ENCODE measurements at places on chromosomes 11 and 22.

GRCh38 chr22:22818861-22819855 lies 68.5 kb upstream of the IGLL5 start:
- no peak for DNase-seq

DNA sequence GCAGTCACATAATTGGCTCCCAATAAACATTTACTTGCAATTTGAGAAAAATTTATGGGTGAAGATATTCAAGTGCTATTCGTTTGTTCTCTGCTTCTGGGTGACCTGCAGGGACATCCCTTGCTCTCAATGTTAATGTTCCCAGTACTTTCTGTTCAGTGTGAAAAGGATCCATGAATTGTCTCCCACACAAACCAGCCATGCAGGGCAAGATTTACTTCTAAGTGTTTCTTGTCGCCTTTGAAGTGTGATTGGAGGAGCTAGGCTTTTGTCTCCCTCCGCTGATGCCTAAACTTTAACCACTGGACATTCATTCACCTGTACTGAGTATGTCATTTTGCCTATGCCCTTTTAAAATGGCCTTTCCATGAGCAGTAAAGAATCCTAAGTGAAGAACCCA lies 66.4 kb upstream of the ADA2 start:
- no peak for DNase-seq

DNA sequence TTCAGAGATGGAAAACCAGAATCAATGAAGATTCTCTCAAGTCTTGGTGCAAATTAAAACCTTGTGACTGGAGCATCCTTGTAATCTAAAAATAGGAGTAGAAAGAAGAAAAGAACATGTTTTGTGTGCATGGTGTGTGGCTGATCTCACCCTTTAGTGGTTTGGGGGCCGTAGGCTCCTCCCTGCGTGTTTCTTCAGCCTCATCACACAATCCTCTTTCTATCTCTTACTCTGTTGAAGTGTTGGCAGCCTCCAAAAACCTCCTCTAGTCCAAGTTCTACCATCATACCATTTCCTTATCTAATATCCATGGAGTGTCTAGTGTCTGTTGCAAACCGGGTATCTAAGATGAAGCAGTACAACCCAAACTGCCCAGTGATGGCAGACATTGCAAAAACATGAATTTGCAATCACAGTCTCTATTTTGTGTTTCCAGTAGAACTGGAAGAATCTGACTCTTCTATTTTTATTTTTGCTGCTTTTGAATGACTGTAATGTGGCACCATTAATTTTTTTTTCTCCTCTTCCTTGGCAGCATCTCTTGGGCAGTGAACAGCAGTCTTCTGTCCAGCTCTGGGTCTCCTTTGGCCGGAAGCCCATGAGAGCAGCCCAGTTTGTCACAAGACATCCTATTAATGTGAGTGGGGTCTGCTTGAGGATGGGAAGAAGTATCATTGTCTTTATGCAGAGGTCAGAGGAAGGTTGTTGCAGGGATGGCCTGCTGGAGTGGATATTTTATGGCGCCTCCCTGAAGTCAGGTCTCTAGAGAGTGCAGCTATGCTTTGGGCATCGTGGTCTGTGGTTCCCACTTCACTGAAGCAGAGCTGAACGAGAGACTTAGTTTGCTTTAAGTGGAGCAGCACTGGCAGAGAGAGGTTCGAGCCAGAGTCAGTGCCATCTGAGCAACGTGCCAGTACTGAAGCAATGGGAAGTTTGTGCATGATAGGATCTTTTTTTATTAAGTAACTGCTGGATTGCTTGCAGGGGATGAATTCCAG lies 60.0 kb upstream of the SORL1-AS1 start:
- no peak for DNase-seq

- no peak for DNase-seq
These were observed 46.9 kb upstream of the PICALM start for GRCh38 chr11:86115542-86116385.

DNA sequence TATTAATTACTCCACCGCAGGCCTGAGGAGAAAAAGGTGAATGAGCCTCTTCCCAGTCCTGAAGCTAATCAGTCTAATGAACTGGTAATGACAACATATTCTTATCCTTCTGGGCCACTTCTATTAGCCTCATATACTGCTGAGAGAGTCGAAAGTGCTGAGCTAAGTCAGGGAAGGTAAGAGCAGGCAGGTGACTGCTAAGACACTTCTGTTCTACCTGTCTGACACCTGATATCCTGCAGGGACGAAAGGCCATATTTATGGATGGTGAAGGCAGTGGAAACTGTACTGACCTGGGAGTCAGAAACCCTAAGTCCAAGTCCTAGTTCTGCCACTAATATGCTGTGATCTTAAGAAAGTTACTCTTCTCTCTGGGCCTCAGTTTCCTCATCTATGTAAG lies 3.5 kb downstream of the TBC1D10A start:
- no peak for DNase-seq

DNA sequence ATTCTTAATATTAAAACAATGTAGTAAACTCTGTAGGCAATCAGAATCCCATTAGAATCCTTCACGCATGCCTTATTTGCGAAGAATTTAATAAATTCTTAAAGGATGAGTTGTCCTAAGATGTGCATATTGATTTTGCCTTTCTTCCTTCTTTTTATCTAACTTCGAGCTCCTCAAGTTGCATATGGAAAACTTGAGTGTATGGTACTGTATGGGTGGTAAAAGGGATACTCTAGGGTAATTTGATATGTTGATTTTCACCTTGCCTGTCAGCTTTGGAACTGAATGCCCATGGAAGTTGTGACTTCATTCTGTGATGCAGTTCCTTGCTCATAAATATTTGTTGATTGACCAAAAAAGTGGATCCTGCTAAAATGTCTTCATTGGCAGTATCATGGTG lies 193.8 kb downstream of the DDX10 start:
- no peak for DNase-seq

- no peak for DNase-seq
These were observed 2.1 kb upstream of the DPAGT1 start for GRCh38 chr11:119103793-119104192.

DNA sequence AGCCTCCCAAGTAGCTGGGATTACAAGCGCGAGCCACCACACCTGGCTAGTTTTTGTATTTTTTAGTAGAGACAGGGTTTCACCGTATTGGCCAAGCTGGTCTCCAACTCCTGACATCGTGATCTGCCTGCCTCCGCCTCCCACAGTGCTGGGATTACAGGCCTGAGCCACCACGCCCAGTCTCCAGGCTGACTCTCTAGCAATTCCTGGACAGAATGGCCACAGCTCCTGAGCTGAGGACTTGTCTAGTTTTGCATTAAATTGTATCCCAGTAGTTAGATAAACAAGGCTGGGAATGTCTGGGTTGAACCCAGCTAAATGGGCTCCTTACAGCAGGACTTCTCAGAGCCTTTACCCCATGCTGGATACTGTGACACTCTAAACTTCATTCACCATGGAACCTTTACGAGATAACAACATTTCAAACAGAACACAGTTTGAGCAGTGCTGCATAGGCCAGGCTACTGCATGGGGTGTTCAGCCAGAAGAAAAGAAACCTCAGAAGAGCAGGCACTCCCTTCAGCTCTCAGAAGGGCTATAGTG lies 13.9 kb upstream of the MOGAT2 start:
- no peak for DNase-seq

DNA sequence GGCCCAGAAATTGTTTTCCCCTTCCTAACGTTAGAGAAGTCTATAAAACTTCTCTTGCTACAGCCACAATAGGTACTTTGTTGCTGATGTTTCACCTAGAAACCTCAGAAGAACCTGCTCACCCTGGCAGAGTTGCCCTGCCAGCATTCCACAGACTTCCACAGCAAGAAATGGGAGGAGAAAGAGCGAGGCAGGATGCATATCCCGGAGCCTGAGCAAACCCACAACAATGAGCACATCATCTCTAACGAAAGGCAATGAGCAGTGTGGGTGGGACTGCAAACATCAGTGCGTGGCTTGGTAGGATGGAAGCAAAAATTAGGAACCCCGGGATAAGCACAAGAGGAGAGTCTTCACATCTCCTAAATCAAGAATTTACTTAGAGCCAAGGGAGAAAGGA lies 892.3 kb downstream of the OPCML start:
- DNase-seq, result no peak

DNA sequence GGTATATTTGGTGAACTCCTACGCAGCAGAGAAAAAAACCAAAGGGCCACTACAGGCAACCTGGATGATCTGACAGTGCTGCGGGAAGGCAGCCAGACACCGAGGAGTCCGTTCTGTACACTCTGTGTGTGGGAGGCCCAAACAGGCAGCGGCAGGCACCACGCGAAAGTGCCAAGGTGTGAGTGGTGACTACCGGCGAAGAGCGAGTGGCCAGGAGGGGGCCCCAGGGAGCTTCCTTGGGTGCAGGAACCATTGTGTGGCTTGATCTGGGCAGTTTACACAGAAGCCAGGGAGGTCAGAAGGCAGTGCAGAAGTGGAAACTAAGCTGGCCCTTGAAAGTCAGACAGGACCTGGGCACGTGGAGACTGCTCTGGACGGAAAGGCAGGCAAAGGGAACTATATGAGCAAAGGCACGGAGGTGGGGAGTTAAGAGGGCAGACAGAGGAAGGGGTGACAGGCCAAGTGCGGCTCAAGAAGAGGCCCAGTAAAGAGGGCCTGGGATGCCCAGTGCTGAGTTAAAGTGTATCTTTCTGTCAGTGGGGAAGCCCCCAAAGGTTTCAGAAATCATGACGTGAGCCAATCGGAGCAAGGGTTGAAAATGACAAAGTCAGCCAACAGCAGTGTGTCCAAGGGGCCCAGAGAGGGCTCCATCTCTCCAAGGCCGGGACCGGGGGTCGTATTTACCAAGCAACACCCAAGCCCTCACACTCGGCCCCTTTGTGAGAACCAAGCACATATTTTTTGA lies 10.6 kb downstream of the TMEM184B start:
- no peak for DNase-seq

DNA sequence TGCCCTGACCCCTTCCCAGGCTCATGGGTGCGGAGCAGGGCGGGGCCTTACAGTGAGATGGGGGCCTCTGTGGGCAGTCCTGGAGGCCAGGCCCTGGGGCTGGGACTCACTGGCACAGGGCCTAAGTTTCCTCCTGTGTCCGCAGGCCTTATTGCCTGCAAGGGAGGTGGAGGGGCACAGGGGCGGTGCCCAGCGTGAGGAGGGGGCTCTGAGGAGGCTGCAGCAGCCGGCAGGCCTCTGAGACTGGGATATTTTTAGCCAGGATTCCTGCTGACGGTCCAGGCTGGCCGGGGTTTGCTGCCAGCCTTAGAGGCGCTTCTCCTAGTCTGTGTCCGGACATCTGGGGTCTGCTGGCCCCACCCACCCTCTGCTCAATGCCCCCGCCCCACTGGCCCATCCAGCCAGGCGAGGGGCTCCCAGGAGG lies 5.7 kb upstream of the RTN4R start:
- no peak for DNase-seq

DNA sequence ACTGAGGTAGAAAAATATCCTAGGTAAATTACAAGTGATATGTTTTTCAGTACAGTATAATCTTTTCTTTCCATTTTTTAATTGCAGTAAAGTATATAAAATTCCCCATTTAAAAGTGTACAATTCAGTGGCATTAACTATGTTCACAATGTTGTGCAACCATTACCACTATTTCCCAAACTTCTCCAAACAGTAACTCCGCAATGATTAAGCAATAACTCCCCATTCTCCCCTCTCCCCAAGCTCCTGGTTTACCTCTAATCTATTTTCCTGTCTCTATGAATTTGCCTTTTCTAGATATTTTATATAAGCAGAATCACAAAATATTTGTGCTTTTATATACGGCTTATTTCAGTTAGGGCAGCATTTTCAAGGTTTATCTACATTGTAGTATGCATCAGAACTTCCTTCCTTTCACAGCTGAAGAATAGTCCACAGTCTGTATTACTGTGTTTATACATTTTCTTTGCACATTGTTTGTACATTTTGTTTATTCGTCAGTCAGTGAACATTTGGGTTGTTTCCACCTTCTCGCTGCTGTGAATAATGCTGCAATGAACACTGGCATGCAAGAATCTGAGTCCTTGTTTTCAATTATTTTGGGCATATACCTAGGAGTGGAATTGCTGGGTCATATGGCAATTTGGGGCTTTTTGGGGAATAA lies 110.7 kb downstream of the RPL27A start:
- no peak for DNase-seq

DNA sequence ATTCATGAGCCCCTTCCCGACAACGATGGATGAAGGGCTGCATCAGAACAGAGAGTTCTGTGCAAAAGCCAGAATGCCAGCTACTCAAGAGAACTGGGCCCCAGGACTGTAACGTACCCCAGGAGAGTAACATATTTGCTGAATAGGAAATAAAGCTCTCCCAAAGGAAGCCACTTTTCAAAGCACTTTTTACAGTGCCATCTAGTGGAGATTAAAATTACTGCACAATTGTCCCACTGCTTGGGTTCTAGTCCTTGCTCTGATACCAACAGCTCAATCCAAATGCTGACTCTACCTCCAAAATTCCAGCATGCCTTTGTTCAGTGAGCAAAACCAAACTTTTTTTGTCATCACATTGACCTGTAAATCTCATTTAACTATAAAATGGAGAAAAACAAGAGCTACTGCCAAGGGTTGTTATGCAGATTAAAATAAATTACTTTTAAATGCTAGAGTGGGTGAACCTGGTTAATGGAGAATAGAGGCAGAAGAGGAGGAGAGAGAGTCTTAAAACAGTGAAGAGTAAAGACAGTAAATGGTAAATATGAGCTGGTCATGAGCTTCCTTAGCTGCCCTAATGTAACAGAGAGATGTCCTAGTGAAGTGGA lies 87.6 kb upstream of the FSHB start:
- no peak for DNase-seq

GRCh38 chr22:31271026-31271425 lies 21.3 kb downstream of the PIK3IP1 start:
- DNase-seq, result no peak

- no peak for DNase-seq
These were observed 14.7 kb downstream of the MGAT3 start for GRCh38 chr22:39471381-39472141.

GRCh38 chr11:46364056-46364455 lies 16.8 kb downstream of the DGKZ start:
- no peak for DNase-seq

GRCh38 chr11:85724748-85725465 lies 38.9 kb upstream of the CCDC89 start:
- no peak for DNase-seq

DNA sequence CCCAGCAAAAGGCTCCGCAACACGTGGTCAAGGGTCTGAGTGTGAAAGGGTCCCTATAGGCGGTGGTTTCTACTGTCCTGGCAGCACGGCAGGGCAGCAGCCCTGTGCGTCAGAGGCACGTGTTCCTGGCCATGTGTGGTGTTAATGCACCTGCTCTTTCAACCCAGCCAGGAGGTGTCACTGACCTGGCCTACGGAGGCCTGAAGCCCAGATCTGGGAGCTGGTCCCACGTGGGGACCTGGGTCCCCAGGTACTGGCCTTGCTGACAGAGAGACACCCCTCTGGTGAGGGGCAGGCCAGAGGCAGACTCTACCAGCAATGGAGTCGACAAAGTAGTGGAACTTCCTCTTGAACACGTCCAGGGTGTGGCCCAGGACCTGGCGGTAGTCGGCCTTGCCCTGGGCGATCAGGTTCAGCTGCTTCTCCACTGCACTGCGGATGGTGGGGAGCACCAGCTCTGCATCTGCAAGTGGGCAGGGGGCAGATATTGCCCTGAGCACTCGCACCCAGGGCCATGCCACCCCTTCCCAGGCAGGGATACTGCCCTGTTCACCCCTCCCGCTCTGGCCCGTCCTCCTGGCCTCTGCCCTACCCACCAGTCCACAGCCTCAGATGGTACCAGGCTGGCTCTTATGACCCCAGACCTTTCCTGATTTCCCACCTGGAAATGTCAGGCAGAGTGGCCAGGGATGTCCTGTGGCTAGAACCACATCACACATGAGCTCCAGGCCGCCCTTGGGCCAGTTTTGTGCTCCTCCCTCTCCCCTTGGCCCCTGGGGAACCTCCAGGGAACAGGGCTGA lies 6.8 kb upstream of the PPM1F start:
- DNase-seq, result no peak

Data from stimulated activated CD8-positive, alpha-beta memory T cell treated with anti-CD3 and anti-CD28 coated beads, Interleukin-4, amount 100 ng/mL, for 1 hour (primary cell).